Posterior vena cava (tissue), 2 donors: ENCODE measurements at places on chromosomes 3 and 15. TPM values are rescaled to one million over a fixed set of nuclear protein-coding genes. Genes with fewer than 3 reads are reported as not detected.

Gene NR2E3
- not detected for total RNA-seq

Gene TUSC7
- not detected for total RNA-seq

Gene HRG
- not detected for total RNA-seq

Gene RAB6B
- 8.9 TPM for total RNA-seq

Gene CRBN
- 45.9 TPM for total RNA-seq

Gene FOXL2
- total RNA-seq: not detected

- no peak for DNase-seq
Observed at GRCh38 chr3:176969066-176969465, 228.2 kb downstream of the TBL1XR1 start.

- DNase-seq: no peak
Observed at GRCh38 chr3:113736548-113737089, 9.4 kb downstream of the NAA50 start.

DNA sequence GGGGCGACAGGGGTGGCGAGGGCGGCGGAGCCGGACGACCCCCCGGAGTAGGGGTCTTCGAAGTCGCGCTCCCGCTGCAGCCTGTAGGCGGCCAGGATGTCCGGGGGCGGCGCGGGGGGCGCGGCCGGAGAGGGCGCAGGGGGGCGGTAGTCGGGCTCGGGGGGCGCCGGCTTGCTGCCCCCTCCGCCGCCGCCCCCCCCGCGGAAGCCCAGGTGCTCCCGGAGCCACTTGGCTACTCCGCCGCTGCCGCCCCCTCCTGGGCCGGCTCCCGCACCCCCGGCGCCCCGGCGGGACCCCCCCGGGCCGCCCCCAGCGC is 230 bp downstream of the SHF start:
- DNase-seq: no peak

- DNase-seq: no peak
Observed at GRCh38 chr3:122991236-122991985, 36.2 kb downstream of the SEMA5B start.

DNA sequence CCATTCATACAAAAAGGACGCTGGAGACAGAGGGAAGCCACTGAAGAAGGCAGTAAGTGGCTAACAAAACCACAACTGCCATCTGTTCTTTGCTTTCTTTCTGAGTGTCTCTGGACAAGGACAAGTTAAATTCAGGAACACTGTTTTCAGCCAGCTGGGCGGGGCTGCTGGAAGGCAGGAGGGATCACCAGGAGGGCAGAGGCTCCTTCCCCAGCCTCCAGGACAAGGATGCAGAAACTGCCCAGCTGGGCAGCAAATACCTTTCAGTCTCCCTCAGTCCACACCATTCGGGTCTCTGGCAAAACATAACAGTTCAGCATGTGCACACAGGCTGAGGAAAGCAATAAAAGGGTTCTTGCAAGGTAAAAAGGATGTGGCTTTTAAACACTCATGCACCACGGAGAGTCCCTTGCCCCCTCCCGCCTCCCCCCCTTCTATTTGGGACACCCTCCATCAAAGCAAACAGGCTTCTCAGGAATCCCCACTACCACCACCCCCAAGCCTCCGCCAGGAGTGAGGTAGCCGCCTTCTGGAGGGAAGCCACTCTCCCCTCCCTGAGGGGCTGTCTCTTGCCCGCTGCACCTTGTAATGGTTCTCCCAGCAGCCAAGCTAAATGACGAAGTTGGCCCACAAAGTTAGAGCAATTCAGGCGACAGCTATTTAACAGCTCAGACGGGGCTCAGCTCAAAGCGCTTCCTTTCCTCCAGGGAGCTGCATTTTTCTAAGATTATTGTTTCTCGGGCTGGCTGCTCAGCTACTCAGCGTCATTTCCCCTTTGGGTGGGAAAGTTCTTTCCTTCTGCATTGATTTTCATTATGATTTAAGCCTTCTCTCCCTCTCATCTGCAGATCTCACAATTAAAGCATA is 3.8 kb downstream of the HEG1 start:
- peak; percentile 89 for DNase-seq

GRCh38 chr15:70857562-70858285 is 3.8 kb upstream of the LARP6 start:
- DNase-seq: no peak

- DNase-seq: no peak
Observed at GRCh38 chr15:70741677-70742293, 21.6 kb downstream of the UACA start.

GRCh38 chr3:139388821-139389551 is 461 bp downstream of the COPB2 start:
- no peak for DNase-seq

DNA sequence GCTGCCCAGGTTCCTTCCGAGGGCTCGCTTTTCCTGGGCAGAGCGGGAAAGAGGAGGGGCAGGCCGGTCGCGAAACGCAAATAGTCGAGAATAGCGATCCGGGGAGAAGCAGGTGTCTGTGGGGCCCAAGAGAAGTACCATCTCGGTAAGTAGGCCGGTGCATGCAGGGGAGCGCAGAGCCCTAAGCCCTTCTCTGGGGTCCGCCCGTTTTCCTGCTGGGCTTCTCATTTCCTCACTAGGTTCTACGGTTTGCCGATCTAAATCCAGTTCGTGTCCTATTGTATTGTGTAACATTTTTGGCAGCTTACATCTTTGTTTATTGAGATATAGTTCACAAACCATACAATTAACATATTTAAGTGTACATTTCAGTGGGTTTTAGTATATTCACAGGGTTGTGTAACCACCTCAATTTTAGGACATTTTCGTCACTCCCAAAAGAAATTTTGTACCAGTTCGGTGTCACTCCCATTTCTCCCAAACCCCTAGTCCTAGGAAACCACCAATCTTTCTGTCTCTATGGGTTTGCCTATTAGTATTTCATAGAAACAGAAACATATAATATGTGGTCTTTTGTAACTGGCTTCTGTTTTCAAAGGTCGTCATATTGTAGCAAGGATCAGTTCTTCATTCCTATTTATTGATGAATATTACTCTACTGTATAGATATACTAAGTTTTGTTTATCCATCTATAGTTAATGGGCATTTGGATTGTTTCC is 6.8 kb upstream of the TRIM69 start:
- DNase-seq: no peak

DNA sequence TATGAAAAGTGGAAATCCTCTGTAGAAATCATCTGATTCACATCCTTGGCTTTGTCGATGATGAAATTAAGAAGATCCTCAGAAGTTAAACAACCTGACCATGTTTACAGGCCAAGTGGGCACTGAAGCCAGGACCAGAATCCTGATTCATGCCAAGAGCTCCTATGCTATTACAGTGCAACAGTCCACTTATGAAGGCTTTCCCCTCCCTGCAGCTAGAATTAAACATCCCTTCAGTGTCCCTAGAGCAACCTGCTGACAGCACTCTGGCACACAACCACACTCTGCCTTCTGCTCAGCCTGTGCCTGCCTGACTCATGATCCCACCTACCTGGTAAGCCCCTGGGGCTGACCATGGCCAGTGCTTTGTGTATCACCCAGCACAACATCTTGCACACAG is 33.8 kb downstream of the TXNRD3 start:
- DNase-seq: no peak

- no peak for DNase-seq
Observed at GRCh38 chr3:98903705-98904481, 2.4 kb upstream of the DCBLD2 start.

DNA sequence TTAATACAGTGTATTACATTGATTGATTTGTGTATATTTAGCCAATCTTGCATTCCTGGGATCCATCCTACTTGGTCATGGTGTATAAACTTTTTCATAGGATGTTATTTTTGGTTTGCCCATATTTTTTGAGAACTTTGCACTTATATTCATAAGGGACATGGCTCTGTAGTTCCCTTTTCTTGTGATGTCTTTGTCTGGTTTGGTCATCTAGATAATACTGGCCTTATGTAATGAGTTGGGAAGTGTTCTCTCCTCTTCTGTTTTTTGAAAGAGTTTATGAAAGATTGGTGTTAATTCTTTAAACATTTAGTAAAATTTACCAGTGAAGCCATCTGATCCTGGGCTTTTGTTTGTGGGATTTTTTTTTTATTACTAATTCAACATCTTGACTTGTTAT is 9.6 kb downstream of the CHST13 start:
- no peak for DNase-seq

- peak; percentile 86 for DNase-seq
Observed at GRCh38 chr15:70376929-70377691, 279.4 kb upstream of the TLE3 start.

- DNase-seq: no peak
Observed at GRCh38 chr3:193813501-193813830, 220.5 kb downstream of the OPA1 start.

- DNase-seq: no peak
Observed at GRCh38 chr3:71512000-71512399, 71.5 kb downstream of the FOXP1 start.

- DNase-seq: no peak
Observed at GRCh38 chr3:170189398-170190256, 8.1 kb upstream of the PHC3 start.

- no peak for DNase-seq
Observed at GRCh38 chr3:134149286-134149685, 101.4 kb downstream of the RYK start.

- DNase-seq: no peak
Observed at GRCh38 chr3:128343287-128344051, 123.2 kb downstream of the DNAJB8 start.
